ENCODE measurements at places on chromosomes 3 and 15.

- DNase-seq = peak; percentile 15
Observed at GRCh38 chr3:146589899-146590508, 15.1 kb downstream of the PLSCR5 start.

GRCh38 chr15:67170143-67170925 lies 84.1 kb downstream of the AAGAB start:
- no peak for DNase-seq

DNA sequence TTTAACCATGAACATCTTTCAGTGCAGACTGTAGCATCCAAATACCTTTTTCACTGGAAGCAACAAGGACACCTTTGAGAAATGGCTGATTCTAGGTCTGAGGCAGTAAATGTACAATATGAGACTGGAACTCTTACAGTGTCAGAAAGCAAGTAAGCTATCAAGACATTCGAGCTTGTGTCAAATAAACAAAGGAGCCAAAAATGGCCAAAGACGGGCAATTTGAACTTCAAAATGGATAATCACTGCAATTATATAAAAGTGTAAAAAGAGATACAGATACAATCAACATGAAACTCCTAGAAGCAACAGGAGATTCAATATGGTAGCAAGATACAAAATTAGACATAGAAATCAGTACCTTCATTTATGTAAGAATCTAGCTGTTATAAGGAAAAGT lies 138.5 kb upstream of the CCDC54 start:
- no peak for DNase-seq

GRCh38 chr3:120393761-120394160 lies 44.6 kb upstream of the LRRC58 start:
- no peak for DNase-seq

- DNase-seq = no peak
Observed at GRCh38 chr3:9347887-9348286, 15.0 kb upstream of the THUMPD3 start.

- peak; percentile 38 for DNase-seq
Observed at GRCh38 chr15:60507596-60508424, 28.9 kb upstream of the ICE2 start.

- no peak for DNase-seq
Observed at GRCh38 chr3:127676456-127676855, 3.7 kb downstream of the ABTB1 start.

DNA sequence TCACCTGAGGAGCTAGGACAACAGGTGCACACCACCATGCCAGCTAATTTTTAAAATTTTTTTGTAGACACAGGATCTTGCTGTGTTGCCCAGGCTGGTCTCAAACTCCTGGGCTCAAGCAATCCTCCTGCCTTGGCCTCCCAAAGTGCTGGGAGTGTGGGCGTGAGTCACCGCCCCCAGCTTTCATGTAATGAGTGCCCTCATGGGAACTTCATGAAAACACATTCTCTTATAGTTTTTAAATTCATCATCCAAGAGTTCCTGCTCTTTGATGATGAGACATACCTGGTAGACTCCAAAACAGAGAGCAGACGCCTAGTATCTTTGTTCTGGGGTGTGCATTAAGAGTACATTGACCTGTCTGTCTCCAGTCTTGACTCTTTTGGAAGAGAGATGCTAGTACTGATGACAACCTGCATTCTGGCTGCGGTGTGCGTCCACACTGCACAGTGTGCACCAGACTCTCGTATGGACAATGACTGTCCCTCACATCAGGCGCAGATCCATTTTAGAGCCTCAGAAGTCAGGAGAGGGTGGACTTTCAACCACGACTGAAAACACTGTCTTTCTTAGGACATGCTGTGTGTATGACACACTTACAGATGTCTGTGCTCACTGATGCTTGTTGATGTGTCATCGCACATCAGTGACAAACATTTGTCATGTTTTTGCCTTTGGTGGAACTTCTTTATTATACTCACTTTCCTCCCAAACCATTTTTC lies 2.0 kb downstream of the NRROS start:
- DNase-seq = no peak

DNA sequence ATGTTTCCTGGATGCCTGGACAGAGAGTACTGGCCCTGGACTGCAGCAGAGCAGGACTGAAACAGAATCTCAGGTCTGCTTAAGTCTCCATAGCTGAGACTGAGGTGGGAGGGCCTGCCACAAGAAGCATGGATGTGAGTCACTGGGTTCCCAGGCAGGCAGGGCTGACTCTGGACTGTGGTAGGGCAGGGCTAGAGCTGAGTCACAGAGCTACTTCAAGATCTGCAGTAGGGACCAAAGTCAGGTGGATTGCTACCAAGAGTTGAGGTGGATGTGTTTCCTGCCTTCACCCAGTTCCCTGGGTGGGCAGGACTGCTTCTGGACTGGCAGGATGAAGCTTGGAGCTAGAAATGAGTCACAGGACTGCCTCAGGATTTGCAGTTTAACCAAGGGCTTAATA lies 282.9 kb downstream of the AGBL1 start:
- DNase-seq = no peak

- no peak for DNase-seq
Observed at GRCh38 chr3:46575577-46576222, 9.6 kb upstream of the LRRC2 start.

- no peak for DNase-seq
Observed at GRCh38 chr3:44439499-44440295, 37.8 kb downstream of the ZNF445 start.

DNA sequence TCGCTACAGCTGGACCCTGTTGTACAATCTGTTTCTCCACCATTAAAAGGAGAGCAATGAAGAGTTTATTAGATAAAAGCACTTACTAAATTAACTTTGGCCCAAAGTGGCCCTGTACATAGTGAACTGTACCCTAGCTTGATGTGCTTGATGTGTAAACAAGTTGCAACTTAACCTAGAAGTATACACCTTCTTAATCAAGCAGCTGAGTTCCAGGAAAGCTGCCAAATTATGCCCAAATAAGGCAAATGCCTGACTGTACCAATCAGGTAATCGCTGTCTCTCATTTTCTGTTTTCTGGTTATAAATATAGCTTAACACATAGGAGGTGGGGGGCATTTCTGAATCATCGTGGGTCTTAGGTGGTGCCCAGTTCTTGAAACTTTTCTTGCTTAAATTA lies 704.8 kb upstream of the CBLB start:
- DNase-seq = no peak

DNA sequence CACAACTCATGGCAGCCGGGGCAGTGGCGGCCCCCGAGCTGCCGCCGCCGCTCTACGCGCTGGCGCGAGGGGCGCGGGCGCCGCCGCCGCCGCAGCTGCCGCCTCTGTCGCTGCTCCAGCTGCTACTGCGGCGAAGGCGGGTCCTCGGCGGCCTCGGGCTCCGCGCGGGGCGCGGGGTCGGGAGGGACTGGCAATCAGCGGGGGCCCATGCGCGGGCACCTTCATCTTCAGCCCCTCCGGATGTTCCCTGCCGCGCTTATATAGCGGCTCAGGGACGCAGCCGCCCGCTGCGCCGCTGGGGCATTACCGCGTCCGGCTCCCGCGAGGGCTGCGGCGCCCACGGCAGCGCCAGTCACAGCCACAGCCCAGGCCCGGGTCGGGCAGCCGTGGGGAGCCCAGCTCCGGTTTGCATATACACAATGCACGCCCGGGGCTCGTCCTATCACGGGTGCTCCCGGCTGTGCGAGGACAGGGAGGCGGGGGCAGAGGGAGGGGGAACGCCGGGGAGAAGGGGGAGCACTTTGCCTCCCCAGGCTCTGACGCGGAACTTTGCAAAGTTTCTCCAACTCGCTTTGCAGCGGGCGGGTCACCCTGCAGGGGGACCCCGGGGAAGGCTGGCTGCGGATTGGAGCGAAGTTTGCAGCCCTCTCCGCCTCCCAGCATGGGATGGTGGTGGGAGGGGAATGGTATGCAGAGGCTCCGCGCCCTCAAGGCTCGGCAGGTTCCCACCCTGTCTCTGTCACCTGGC lies at the start of gene VGLL3:
VGLL3 (minus strand) TSS at position 416 of the 748 bp plus-strand sequence; CDS start at position 10, 406 bp downstream.
- peak; percentile 64 for DNase-seq

- DNase-seq = no peak
Observed at GRCh38 chr3:13352621-13353131, 67.4 kb downstream of the NUP210 start.

DNA sequence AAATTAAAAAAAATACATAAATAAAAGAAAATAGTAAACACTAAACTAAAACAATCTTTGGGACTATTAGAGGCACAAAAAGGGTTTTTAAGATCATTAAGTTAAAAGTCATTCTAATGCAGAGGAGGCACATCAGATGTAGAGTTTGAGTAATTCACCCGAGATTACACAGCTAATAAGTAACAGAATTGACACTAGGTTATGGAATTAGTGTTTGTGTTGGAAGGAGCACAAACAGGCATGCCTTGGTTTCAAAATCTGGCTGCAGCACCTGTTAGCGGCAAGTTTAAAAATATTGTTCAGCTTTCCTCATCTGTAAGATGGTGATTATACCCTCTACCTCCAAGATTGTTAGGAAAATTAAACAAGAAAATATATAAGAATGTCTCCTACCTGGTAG lies 39.0 kb downstream of the RASA2 start:
- no peak for DNase-seq

- DNase-seq = no peak
Observed at GRCh38 chr3:80676866-80677265, 909.1 kb upstream of the ROBO1 start.

- no peak for DNase-seq
Observed at GRCh38 chr3:99846477-99847160, 29.0 kb downstream of the CMSS1 start.

- DNase-seq = no peak
Observed at GRCh38 chr3:151299006-151299405, 17.6 kb downstream of the GPR87 start.

- DNase-seq = no peak
Observed at GRCh38 chr3:85162905-85163304, 204.1 kb downstream of the CADM2 start.

Measured in AG04450 (cell line).